ENCODE measurements at places on chromosomes 4 and X.

GRCh38 chrX:270848-271367, 10.3 kb upstream of the PLCXD1 start:
- no peak for DNase-seq

- no peak for DNase-seq
Observed at GRCh38 chr4:14621731-14622463, 380.4 kb upstream of the CPEB2 start.

DNA sequence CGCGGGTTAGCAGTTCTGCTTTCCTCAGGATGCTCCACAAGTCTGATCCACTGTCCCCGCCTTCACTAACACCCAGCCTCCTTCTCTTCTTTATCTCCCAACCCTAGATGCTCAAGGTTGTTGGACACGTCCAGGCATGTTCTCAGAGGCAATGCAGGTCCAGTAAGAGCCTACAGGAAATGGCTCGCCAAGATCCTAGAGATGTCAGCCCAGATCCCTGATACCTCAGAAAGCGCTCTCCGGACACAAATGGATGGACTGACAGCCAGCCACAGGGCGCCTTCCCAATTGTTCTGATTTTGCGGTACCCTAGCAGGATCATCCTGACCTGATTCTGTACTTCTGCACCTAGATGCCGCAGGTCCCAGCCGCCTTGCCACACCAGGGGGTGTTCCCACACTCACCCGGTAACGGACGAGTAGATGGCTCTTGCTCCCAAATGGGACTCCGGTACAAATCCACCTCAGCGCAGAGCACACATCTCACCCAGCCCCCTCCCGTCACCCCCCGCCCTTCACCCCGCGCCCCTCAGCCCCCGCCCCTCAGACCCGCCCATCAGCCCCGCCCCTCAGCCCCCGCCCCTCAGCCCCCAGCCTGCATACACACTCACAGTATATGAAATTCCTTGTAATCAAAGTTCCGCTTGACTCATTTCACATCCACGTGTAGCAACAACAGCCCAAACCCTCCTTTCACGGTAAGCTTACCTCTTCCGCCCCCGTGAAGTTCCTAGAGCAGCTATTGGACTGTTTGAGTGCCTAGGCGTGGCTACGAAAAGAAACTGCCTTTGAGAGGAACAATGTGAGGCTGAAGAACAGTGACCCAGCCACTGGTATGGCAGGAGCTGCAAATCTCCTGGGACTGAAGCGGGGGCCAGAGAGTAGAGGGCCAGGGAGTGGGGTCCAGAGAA, at the start of gene EDA2R:
Gene EDA2R, minus strand, starts transcription at position 488 of the 910 bp plus-strand sequence. CDS start 23,058 bp downstream, outside the sequence.
- DNase-seq, result peak; percentile 38

DNA sequence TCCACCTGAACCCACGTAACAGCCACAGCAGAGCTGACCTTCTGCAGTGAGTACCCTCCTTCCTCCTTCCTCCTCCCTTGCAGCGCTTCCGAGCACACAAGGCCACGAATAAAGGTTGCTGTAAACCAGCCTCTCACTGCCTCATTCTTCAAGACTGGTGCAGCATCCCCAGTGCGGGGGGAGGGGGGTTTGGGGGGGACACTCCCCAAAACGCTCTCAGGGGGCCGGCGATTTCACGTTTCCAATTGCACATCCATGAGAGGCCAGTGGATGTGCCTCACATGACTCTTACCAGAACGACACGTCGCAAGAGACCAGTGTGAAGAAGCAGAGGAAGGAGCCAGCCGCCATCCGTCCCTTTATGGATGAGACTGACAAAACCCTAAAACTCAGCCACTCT, 5.2 kb downstream of the DHRSX start:
- no peak for DNase-seq

- no peak for DNase-seq
Observed at GRCh38 chr4:74402692-74403456, 37.9 kb downstream of the EREG start.

DNA sequence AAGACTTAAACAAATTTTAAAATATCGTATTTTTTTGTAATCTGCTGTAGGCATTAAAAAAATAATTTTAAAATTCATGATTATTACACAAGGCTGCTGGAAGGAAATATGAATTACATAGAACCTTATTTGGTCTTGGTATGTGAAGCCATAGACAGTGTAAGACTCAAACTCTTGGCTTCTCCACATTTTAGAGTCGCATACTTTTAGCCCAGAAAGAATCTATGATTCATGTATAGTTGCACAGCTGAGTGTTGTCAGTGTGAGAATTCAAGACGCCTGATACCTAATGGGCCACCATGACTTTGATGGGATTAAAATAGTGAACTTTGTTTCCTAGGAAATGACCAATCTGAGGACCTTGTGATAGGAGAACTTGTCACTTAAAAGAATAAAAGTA, 1.4 kb downstream of the INTU start:
- no peak for DNase-seq

- DNase-seq, result no peak
Observed at GRCh38 chr4:158020734-158021346, 152.0 kb downstream of the GASK1B start.

DNA sequence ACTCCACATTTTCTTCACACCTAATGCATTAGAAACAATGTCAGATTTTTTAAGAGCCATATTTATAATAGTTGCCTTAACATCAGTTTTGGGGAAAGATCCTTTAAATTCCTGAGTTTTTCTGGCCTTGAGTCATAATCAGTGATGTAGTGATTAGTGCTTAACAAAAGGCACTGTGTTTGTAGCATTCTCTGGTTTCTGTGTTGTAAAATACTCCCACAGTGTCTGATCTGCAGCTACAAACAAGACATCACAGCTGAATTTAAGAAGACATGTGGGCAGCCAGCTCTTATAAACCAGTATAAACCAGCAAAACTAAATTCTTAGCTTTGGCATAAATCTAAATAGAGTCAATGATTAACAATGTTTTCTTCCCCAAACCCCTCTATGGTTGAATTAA, 233.8 kb downstream of the FSTL5 start:
- DNase-seq, result no peak

DNA sequence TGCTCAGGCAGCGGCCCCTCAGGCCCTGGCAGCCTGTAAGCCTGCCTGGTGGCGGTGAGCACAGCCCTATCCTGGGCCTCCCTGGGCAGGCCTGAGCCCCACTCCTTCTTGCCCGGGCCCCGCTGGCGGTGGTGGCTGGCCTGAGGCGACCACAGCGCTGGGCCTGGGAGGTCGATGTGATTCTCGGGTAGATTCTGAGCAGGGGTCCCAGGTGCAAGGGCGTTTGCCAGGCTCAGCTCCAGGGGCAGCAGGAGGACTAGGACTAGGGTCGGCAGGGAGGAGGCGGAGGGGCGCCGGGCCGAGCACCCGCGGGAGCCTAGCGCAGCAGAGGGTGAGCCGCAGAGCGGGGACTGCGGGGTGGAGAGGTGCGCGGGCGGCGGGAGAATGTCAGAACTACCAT, 17.0 kb downstream of the FAM9A start:
- no peak for DNase-seq

GRCh38 chr4:118206627-118207026, 146.2 kb downstream of the PRSS12 start:
- no peak for DNase-seq

GRCh38 chrX:31333165-31333831, 261.5 kb upstream of the FTHL17 start:
- no peak for DNase-seq

DNA sequence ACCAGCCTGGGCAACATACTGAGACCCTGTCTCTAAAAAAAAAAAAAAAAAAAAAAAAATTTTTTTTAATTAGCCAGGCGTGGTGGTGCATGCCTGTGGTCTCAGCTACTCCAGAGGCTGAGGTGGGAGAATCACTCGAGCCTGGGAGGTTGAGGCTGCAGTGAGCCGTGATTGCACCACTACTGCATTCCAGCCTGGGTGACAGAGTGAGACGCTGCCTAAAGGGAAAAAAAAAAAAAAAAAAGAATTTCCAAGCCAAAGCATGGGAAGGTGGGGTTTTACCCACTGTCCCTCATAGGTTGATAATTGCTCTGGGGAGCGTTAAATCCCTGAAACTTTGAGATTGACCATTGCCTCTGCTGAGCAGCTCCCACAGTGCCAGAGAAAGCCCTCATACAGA, 427.5 kb downstream of the BCOR start:
- DNase-seq, result no peak

DNA sequence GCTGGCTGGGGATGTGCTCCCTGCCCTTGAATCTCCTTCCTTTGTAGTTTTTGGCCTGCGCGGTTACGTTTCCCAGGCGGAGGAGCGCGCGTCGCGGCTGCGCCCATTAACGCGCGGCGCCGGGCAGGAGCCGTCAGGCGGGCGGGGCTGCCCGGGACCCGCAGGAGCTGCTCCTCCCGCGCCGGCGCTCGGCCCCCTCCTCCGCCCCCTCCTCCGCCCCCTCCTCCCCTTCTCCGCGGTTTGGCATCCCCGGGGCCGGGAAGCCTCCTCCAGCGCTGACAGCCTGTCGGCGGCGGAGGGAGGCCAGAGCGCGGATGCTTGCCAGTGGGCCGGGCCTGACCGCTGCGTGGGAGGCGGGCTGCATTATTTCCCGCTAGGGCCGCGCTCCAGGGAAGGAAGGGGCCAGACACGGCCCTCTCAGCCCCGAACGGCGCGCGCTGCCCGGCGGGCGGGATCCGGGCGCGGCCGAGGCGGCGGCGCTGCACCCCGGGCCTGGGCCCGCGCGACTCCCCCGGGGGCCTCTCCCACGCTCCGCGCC, at the start of gene DCLK2:
Gene DCLK2, plus strand, starts transcription at position 405 of the 538 bp plus-strand sequence. CDS start 583 bp downstream, outside the sequence.
- peak; percentile 94 for DNase-seq

GRCh38 chr4:48634688-48635308, 144.7 kb downstream of the ZAR1 start:
- no peak for DNase-seq

- DNase-seq, result no peak
Observed at GRCh38 chr4:104973708-104974107, 173.0 kb upstream of the TET2 start.

DNA sequence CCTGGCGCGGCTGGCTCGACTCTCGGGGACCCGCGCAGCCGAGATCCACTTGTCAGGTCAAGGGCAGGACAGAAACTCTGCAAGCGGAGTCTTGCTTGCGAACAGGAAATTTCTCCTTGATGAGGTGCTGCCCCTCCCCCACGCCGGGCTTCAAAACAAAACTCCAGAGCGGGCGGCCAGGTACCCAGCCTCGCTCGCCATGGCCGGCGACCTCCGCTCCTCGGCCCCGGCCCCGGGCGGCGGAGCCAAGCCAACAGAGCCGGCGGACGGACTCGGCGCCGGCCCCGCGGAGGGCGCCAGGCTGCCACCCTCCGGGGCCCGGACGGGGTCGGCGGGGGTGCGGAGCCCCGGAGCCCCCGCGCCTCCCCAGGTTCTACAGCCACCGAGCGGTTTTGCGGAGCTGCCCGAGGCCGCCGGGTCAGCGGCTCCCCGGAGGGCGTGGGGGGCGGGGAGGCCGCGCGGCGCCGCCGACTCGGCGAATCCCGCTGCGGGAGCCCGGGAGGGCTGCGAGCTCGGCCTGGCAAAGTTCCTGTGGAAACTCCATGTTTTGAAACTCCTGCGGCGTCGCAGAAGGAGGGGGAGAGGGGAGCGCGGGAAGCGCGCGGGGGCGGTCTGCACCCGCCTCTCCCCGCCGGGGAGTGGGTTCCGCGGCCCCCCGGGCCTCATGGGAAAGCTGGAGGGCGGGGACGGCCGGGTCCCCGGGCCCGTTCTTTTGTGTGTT, 11.7 kb upstream of the BCOR start:
- DNase-seq, result peak; percentile 19

DNA sequence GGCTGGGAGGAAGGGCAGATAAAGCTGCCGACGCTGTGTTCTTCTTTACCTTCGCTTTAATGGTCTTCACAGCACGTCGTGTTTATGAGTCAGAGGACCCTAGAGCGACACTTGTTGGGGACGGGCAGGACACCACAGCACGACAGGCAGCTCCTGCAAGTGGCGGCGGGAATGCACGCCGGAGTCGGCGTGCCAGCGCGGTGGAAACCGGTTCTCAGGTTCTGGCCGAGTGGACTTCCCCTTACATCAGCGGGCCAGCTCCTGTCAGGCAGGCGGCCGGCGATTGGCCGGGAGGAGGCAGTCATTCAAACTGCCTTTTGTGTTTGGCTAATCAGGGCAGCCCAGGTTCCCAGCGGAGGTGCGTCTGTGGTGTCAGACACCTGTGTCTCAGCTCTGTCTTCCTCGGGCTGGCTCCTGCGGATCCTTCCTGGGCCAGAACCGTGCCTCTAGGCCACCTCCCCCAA, 150.9 kb downstream of the SHROOM3 start:
- DNase-seq, result peak; percentile 94

DNA sequence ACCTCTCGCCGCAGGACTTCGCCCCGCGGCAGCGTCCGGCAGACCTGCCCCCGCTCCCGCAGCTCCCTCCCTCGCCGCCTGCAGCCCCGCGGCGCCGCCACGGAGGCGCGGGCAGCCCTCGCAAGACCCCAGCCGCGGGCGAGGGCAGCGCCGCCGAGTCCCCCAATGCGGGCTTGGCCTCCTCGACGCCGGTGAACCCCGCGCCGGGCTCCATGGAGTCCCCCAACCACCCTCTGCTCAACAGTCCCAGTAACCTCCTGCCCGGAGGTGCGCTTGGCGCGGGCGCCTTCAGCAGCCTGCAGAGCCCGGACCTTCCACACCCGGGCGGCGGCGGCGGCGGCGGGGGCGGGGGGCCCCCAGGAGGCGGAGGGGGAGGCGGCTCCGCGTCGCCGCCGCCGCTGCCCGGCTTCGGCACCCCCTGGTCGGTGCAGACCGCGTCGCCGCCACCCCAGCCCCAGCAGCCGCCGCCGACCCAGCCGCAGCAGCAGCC, 1.2 kb downstream of the CPEB2 start:
- DNase-seq, result peak; percentile 82

- no peak for DNase-seq
Observed at GRCh38 chrX:14420841-14421240, 108.5 kb upstream of the GLRA2 start.

DNA sequence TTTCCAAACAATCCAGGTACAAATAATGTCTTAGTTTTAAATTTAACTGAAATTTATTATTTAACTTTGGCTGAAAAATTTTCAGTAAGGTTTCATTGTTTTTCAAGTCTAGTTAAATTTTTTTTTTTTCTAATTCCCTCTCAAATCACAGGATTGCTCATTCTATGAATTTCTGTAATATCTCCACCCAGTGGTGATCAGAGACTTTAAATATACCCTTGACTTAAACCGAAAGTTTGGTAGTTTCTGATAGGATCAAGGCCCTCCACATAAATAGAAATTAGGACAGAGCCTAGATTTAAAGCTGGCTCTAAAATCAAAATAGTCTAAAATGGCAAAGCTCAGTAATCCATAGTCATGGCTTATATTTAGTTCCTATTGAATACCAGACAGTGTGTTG, 175.4 kb downstream of the TBCK start:
- no peak for DNase-seq

DNA sequence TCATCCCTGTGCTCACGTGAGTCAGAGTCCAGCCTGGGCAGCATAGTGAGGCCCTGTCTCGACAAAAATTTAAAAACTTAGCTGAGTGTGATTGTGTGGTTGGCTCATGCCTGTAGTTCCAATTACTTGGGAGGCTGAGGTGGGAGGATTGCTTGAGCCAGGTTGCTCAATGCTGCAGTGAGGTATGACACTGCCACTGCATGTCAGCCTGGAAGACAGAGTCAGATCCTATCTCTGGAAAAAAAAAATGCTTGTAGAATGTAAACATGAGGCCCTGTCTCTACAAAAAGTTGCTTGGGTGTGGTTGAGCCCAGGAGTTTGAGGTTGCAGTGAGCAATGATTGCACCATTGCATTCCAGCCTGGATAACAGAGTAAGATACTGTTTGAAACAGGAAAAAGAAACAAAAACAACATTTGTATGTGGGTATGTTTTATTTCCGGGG, 11.3 kb upstream of the YTHDC1 start:
- no peak for DNase-seq

GRCh38 chr4:33837043-33837838, 2407.1 kb downstream of the ARAP2 start:
- no peak for DNase-seq

GRCh38 chr4:115607311-115607710, 493.9 kb upstream of the NDST4 start:
- DNase-seq, result no peak

GRCh38 chr4:37675587-37676290, 10.4 kb downstream of the RELL1 start:
- no peak for DNase-seq

Data from posterior cingulate gyrus (tissue), 11 donors.